ENCODE measurements at places on chromosomes 16 and 17. TPM values are rescaled to one million over a fixed set of nuclear protein-coding genes. Genes with fewer than 3 reads are reported as not detected.

DNA sequence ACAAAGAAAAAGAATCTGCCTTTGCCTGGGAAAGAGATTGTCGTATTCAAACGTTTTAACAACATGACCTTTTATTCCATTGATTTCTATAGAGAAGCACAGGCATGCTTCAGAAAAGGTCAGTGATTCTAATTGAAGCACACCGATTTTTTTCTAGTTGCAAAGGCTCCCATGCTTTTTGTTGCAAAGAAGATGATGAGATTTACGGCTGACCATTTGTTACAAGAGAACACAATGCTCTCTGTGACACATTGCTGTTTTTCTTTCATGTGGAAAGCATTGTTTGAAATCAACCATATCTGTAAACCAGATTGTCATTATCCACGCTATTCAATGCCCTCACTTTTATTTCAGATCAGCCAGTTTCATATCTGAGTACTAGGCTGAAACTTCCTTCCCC is 99.8 kb downstream of the NLK start:
- DNase-seq, result no peak

The FAM171A2 gene
- total RNA-seq, result 4.6 TPM

- peak; percentile 67 for DNase-seq
Observed at GRCh38 chr17:31072186-31072585, 22.6 kb upstream of the NF1 start.

DNA sequence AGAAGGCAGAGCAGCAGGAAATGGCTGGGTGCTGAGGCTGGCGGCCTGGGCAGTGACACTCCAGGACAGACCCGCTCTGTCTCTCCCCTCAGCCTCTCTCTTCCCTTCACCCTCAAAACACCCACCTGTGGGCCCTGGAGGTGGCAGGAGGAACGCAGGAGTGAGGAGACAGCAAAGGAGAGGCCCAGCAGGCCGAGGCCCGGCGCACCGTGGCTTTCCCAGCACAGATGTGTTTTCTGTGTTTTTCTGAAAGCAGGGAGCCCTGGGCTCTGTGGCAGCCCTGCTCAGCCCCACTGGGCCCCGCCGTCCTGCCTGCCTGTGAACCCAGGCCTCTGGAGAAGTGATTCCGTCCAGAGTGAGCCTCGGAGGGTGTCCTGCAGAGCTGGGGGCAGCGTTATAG is 30.5 kb downstream of the ZNF469 start:
- no peak for DNase-seq

The CRYM gene
- total RNA-seq, result not detected

The ZSCAN10 gene
- total RNA-seq, result not detected

The HSD3B7 gene
- 69.7 TPM for total RNA-seq

The ETV4 gene
- total RNA-seq, result 2.1 TPM

- DNase-seq, result peak; percentile 84
Observed at GRCh38 chr17:50198026-50198669, 3.3 kb downstream of the COL1A1 start.

The KRT25 gene
- total RNA-seq, result not detected

The SLC22A31 gene
- not detected for total RNA-seq

Measured in GM23248 (cell line).